ENCODE measurements at places on chromosomes 13 and 19. TPM values are rescaled to one million over a fixed set of nuclear protein-coding genes. Genes with fewer than 3 reads are reported as not detected.

PROZ gene
- total RNA-seq: not detected

B3GNT3 gene
- not detected for total RNA-seq

SIGLEC7 gene
- total RNA-seq: not detected

ATP8B3 gene
- total RNA-seq: 0.38 TPM

FDX2 gene
- 14.4 TPM for total RNA-seq

ANGPTL8 gene
- total RNA-seq: not detected

ZNF700 gene
- total RNA-seq: 11.0 TPM

TMEM59L gene
- total RNA-seq: 0.96 TPM

AMER2 gene
- total RNA-seq: not detected

CCNA1 gene
- 12.8 TPM for total RNA-seq

PRR19 gene
- 0.19 TPM for total RNA-seq

ZNF490 gene
- total RNA-seq: 10.9 TPM

WDR87 gene
- not detected for total RNA-seq

ZNF497 gene
- 0.58 TPM for total RNA-seq

HSD17B14 gene
- total RNA-seq: 2.5 TPM

ZNF415 gene
- total RNA-seq: 5.8 TPM

NRTN gene
- not detected for total RNA-seq

RTBDN gene
- not detected for total RNA-seq

ZNF253 gene
- total RNA-seq: 3.1 TPM

DDA1 gene
- 33.2 TPM for total RNA-seq

PABPC3 gene
- under 0.01 TPM for total RNA-seq

ADGRE2 gene
- total RNA-seq: 2.9 TPM

PRR20E gene
- total RNA-seq: not detected

APBA3 gene
- 25.7 TPM for total RNA-seq

EXOSC5 gene
- 9.3 TPM for total RNA-seq

ZSWIM4 gene
- total RNA-seq: 10.7 TPM

ZNF823 gene
- total RNA-seq: 11.5 TPM

NACC1 gene
- total RNA-seq: 69.6 TPM

CTXN1 gene
- total RNA-seq: 1.4 TPM

TBXA2R gene
- 2.1 TPM for total RNA-seq

THSD1 gene
- total RNA-seq: 14.9 TPM
